DMS153 (cell line): ENCODE measurements at places on chromosomes 2 and 18.

- no peak for DNase-seq
Observed at GRCh38 chr2:226971084-226971483, 135.2 kb downstream of the RHBDD1 start.

GRCh38 chr2:16202266-16203020 is 262.1 kb downstream of the MYCN start:
- DNase-seq: no peak

GRCh38 chr2:111634050-111634794 is 249.8 kb downstream of the ANAPC1 start:
- no peak for DNase-seq

DNA sequence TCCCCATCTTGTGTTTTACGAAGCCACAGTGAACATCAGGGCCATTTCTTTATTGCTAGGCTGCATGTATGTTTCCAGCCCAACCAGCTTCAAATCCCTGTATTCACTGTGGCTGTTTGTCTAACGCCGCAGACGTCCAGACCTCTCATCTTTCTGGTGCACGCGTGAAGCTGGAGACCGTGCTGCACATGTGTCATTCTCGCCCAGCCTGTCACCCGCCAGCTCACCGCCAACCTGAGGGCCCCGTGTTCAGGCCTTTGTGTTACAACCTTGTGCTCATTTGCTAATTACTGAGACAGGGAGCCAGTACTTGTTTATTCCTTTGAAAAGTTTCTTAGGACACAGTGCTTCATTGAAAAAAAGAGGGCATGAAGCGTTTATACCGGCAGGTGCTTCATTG is 21.4 kb downstream of the SALL3 start:
- peak; percentile 52 for DNase-seq

- DNase-seq: no peak
Observed at GRCh38 chr2:29114946-29115609, at the start of gene CLIP4. Gene CLIP4 (plus strand): TSS chr2:29115415. CDS start chr2:29121389, 5,974 bp downstream.

DNA sequence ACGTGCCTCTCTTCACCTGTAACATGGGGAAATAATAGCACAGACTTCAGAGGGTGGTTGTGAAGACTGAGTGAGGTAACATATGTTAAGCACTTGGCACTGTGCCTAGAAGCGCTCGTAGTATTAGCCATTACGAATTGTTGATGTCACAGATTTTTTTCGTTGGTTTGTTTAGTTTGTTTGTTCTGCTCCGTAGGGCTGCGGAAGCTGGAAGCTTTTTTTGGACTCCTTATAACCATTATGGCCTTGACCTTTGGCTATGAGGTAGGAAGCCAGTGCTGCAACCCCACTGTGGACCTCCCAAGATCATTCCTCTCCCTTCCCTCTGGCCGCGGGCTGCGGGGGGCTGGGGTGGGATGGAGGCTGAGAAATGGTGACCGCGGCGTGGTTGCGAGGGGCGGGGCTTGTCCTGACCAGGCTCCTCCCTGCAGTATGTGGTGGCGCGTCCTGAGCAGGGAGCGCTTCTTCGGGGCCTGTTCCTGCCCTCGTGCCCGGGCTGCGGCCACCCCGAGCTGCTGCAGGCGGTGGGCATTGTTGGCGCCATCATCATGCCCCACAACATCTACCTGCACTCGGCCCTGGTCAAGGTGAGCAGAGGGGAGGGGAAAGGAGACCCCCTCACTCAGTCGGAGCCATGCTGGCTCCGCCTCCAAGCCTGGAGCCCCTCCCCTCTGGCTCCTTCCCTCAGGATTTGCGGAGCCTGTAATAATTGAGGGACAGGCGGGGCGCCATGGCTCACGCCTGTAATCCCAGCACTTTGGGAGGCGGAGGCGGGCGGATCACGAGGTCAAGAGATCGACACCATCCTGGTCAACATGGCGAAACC is 5.5 kb downstream of the SLC11A1 start:
- peak; percentile 89 for DNase-seq

- DNase-seq: no peak
Observed at GRCh38 chr2:10289891-10290290, 12.8 kb upstream of the HPCAL1 start.

GRCh38 chr2:115248066-115248465 is 805.6 kb downstream of the DPP10 start:
- no peak for DNase-seq

DNA sequence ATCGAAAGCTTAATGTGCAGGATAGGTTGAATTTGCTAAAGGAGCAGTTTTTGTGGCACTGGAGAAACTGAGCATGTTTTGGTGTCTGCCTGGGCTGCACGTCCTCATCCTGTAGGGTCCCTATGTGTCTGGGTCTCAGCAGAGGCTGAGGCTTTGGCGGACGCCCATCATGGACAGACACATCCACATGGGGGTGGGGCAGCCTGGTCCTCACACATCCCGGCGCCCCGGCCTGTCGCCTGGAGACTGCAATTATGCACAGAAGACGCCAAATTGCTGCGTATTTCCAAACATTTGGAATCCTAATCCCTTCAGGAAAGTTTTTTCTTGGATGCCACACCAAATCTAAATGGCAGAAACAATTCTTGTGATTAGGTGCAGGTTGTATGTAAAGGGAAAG is 128.2 kb upstream of the TWIST2 start:
- DNase-seq: no peak

DNA sequence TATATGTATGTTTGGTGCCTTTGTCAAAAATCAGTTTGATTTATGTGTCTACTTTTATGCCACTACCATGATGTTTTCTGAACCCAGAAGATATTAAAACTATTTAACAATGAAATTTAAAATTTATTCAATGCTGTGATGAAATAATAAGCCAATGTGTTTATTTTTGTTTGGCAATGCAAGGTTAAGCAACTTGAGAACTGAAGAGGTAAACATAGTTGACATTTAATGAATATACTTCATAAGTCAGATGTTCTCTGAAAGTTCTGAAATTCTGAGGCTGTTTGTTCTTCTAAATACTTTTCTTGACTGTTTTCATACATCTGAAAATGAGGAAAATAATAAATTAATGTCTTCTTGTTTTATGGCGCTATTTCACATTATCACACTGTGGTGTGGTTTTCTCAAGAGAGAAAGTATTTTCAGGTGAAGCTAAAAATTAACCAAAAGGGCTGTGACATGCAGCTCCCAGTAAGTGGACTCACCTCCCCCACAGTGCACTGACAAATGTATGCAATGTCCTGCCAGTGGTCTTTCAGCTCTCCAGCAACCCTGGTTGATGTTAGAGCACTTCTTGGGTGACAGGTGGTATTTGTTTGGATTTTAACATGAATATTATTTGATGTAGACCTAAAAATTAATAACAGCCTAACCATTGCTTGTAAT is 863.6 kb upstream of the SALL3 start:
- DNase-seq: no peak

- DNase-seq: no peak
Observed at GRCh38 chr2:186683341-186683740, 10.5 kb upstream of the FAM171B start.

DNA sequence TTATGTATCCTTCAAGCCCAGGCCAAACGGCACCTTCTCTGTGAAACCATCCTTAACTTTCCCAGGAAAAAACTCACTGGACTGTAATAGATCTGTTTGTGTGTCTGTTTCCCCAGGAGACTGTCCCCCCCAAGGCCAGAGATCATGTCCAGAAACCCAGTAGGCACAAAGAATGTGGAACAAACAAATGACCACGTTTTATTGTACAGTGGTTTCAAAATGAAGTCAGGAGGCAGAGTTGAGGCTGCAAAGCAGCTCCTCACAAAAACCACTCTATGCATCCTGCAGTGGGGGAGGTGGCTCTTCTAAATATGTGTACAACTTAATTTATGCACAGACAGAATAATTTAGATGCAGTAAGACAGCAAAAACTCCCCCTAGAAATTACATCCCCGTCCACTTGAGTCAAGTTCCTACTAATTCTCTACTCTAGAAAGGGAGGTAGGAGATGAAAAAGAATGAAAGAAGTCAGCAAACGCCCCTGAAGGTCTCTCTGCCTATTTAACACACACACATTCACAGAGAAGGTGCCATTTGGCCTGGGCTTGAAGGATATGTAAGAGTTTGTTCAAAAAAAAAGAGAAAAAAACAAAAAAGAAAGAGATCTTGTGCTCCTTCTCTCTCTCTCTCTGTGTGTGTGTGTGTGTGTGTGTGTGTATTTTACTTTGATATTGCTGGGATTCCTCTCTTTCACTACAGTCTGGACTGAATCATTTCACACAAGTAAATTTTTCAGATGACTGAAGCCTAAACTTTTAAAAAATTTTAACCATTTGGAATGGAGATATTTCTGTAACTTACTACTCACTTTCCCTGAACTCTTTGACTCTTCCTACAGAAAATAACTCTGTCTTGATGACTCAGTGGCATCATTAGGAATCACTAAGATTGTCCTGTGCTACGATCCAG is 19.5 kb downstream of the BCL2 start:
- no peak for DNase-seq

GRCh38 chr2:18829976-18830375 is 240.6 kb upstream of the NT5C1B start:
- DNase-seq: no peak

DNA sequence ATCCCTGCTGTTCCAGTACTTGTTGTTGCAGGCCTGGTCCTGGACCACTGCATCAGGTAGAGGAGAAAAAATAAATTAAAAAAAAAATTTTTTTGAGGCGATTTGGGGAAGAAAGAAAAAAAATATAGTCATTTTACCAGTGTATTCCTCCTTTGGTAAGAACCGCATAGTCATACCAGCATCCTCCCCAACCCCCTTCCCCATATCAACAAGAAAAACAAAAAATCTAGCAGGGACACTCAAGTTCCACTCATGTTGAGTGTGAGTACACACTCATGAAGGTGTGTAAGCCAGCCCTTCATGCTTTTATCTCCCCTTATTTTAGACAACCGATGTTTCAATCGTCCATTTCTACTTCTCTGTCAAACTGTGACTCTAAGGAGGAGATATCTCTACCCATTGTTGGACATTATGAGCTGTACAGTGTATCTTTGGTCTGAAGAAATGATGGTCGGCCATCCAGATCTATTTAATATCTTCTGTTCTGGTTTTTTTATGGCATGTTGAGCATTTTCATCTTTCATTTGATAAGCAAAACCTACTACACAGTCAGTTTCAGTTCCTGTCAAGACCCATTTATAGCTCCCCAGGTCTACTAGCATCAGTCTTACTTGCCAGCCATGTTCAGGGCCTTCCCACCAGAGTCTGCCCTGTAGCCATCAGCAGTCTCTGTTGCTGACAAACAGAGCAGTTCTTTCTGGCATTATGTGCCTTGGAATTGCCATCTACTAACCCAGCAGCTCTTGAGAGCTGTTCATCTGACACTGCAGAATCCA is 20.0 kb downstream of the ELP2 start:
- no peak for DNase-seq

DNA sequence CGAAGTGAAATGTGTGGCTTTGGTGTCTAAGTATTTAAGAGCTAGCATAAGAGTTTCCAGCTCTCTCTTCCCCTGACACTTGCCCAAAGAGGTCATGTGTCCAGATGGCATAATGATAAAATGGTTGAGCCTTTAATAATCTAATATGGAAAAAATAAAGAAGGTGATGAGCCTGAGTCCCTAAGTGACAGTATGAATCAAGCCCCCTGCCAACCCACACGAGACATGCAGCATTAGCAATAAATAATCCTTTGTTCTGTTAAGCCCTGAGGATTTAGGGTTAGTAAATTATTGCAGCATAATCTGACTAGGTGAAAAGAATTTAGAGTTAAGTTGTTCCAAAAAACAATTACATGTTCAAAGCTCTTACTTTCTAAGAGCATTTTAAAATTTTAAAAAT is 217.2 kb upstream of the CCDC150 start:
- no peak for DNase-seq

- DNase-seq: no peak
Observed at GRCh38 chr2:76752506-76752905, 769.7 kb downstream of the LRRTM4 start.

GRCh38 chr2:221272729-221273128 is 299.4 kb downstream of the EPHA4 start:
- no peak for DNase-seq
